ENCODE measurements at places on chromosomes 6 and 20.

- no peak for DNase-seq
These were observed 260.2 kb downstream of the BCKDHB start for GRCh38 chr6:80366714-80367113.

- DNase-seq: no peak
These were observed 409.9 kb upstream of the SPTLC3 start for GRCh38 chr20:12598894-12599293.

- peak; percentile 70 for DNase-seq
These were observed 2.2 kb downstream of the PIM1 start for GRCh38 chr6:37171970-37172812.

DNA sequence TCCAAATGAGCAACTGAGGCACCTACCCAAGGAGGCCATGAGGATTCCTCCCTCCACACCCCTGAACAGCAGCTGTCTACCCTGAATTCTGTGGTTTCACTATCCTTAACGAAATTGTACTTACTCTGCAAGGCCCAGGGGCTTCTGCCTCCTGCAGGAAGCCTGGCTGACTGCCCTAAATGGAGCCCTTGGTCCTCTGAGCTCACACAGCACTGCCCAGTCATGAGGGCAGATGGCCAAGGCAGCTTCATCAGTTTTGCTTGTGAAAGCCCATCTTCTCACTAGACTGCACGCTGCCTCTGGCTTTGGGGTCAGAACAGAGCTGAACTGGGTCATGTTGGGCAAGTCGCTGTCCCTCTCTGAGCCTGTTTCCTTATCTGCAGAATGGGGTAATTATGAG, 26.4 kb upstream of the SIRPA start:
- DNase-seq: no peak

DNA sequence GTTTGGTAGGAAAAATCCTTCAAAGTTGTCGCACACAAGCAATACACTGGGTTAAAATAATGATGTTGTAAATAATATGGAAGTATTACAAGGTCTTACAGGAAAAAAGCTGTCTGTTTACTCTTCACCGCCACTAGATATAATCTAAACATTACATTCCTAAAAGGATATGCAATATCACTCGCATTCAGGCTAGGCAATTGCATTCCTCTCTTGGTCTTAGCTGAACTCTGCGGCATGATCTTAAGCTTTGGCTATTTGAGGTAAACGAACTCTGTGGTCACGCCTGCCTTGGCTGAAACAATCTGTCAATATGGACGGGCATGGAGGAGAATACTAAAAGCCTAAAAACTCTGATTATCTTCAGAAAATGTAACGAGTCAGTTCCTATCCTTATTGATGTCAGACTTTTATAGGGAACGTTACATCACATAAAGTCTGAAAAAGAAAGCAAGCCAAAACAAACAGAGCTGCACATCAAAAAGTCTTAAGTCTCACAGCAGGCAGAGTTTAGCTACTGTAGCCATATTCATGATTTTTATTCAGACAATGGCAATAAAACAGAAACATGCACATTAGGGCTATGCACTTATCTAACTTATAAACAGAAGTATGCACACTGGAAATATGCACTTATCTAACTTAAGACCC, 30.8 kb upstream of the FILIP1 start:
- peak; percentile 65 for DNase-seq

DNA sequence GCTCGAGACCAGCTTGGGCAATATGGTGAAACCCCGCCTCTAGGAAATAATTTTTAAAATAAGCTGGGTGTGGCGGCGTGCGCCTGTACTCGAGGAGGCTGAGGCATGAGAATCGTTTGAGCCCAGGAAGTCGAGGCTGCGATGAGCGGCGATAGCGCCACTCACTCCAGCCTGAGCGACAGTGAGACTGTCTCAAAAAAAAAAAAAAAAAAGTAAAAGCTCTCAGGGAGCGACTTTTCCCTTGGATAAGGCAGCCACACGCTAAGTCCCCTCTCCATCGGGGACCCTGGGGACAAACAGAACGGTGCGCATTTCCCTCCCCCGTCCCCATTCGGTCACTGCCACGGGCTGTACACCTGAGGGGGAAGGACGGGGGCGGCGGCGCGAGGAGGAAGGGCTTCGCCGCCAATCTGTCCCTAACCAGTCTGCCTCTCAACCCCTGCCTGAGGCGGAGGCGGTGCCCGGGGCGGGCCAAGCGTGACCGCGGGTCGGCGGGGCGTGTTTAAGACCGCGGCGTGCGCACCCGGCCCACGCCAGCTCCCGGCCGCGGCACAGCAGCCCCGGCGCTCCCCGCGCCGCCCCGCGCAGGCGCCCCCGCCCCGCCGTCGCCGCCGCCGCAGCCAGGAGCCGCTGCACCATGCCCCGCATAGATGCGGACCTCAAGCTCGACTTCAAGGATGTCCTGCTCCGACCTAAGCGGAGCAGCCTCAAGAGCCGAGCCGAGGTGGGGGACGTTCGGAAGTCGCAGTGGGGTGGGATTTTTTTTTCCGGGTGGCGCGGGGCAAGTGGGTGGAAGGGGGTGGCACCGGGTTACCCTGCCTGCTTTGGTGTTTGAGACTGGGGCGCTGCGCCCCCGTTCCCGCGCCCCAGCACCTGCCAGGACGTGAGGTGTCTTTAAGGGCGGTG, at the start of gene GMPR:
Gene GMPR (plus strand): TSS at position 531 of the 906 bp plus-strand sequence. CDS start 107 bp downstream, at position 638.
- peak; percentile 95 for DNase-seq

- DNase-seq: no peak
These were observed 67.3 kb upstream of the CCDC167 start for GRCh38 chr6:37566950-37567349.

GRCh38 chr6:29964887-29965562, 22.7 kb downstream of the HLA-A start:
- peak; percentile 65 for DNase-seq

DNA sequence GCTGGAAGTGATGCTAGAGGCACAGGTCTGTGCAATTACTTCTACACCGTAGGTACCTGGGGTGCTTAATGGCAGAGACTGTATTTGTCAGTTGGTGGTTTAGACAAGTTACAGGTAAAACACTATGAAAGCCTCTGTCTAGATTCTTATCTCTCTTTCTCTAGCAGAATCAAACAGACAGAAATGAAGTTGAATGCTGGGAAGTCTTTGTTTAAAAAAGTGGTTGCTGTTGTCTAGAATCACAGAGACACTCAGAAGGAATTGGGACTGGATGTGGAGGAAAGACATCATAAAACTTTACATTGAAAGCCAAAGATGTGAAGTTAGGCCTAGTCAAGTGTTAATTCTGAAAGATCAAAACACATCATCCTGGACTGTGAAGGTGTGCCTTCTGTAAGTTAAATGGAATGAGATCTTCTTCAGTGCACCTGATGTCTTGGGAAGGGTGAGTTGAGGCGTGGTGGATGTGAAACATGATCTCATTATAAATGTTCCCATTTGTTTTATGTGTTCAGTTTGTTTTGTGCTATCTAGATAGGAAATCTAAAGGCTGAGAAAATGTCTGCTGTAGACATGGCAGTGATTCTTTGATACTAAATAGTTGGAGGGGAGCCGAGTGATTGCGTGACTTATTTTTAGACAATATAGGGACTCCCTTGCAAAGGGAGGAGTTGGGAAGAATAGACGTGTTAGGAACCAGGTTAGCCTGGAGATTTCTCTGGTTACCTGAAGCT, 290.2 kb downstream of the SOX4 start:
- DNase-seq: no peak

DNA sequence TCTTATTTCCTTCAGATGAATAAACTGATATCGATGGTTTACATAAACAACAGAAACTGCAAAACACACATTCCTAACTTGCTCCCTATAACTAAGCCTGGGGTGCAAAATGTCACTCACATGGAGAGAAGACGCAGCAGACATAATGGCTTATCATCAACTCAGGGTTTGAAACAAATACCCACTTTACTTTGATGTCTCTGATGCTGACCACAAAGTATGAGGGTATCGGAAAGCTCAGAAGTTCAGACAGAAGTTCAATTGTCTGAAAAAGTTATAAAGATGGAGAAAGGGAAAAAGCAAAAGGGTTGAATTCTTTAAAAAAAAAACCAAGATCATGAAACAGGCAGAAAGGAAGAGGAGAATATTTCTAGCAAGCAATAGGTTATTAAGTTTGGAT, 102.7 kb downstream of the FOXC1 start:
- no peak for DNase-seq

GRCh38 chr20:8601542-8601912, 467.4 kb upstream of the PLCB4 start:
- no peak for DNase-seq

GRCh38 chr6:159880412-159880975, 10.3 kb upstream of the MAS1 start:
- no peak for DNase-seq

GRCh38 chr20:2210646-2211552, 84.9 kb upstream of the TGM3 start:
- peak; percentile 76 for DNase-seq

- no peak for DNase-seq
These were observed 123.5 kb downstream of the CLIC5 start for GRCh38 chr6:45892196-45892595.

DNA sequence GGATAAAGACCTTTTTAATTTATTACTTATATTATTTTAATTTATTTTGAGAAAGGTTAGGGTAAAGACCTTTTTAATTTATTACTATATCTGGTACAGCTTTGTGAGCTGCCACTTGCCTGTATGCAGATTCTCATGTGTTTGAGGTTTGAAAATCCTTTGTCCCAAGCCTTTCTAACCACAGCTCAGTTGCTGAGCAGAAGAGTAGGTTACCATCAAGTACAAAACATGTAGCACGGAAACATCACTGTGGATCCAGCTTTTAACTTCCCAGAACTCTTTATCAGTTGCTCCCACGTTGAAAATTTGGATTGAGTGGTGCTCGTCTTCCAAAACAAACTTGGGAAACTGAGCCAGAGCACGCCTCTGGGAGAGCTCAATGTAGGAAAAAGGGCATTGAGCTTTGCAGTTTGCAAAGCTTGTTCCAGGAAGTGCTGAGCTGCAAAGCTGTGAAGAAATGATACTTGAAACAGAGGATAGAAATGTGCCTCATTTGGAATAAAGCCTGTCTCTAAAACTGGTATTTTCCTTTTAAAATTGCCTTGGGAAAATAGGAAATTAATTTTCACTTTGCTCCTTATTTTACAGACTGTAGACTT, 89.0 kb downstream of the RREB1 start:
- DNase-seq: no peak

- no peak for DNase-seq
These were observed 66.5 kb downstream of the ZMYND8 start for GRCh38 chr20:47290008-47290407.
